ENCODE measurements at places on chromosomes 4 and X.

- no peak for DNase-seq
Measured at GRCh38 chr4:70336043-70336442, 1.3 kb downstream of the CABS1 start.

GRCh38 chr4:185307136-185307950, 88.4 kb downstream of the LRP2BP start:
- no peak for DNase-seq

DNA sequence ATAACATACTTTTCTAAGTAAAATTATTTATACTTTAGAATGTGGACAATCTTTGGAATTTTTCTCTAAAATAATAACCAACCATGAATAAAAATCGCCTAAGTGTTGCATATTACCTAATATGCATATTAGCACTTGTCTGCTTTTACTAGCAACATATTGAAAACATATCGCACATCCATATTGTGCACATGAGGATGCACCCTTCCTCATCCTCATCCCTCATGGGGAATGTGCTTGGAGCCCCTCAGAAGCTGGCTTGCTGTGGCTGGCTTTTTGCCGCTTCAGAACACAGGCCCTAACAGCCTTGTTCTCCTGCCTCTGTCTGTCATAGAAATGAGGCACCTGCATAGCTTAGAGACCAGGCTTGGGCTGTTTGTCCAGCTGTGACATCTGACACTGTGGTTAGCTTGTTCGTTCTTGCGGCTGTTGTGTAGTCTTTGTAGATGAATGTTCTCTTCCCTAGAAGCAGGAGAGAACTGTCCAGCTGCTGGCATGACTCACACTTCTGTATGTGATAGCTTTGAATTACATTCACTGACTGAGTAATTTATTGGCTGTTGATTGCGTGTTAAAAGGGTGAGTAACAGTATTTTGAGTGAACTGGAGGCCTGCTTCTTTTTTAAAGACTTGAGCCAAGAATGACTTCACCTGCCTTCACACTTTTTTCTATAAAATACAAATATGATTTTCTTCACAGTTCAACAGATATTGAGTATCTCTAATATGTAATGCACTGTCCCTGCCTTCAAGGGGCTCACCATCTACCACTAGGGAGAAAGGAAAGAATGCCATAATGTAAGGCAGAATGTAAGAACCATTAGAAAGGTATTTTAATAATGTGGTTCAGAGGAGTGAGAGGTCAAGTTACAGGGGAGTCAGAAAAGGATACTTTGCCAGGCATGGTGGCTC, 81.9 kb downstream of the HMGB2 start:
- peak; percentile 82 for DNase-seq

GRCh38 chrX:17689971-17690409, 47.3 kb upstream of the SCML1 start:
- peak; percentile 33 for DNase-seq

DNA sequence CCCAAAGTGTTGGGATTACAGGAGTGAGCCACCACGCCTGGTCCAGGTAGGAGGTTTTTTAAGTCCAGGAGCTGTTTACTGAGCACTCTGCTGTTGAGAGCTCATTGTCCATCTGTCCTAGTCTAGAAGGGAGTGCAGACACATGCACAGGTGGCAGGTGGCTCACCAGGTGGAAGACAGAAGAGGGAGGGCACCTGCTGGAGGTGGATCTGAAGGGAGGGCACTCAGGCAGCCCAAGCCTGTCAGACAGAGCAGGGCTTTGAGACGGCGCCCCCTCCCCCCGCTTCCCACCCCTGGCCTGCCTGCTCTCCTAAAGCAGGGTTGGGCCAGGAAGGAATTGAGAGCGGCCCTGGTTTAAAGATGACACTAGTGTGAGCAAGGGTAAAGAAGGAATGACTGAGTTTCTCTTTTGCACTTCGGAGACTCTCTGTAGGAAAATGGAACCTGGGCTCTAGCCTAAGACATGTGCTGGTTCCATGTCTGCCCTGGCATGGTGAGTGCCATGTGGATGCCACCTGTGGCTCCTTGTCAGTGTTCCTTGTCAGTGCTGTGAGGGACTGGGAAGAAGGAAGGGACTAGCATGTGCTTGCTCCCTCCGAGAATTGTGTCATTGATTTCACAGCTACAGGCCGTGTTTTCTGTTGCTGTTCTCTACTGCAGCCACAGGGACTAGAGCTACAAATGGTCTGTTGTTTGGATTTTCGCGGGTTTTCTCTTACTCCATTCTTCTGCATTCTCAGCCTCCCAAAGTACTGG, 108.6 kb downstream of the TNIP2 start:
- peak; percentile 77 for DNase-seq

DNA sequence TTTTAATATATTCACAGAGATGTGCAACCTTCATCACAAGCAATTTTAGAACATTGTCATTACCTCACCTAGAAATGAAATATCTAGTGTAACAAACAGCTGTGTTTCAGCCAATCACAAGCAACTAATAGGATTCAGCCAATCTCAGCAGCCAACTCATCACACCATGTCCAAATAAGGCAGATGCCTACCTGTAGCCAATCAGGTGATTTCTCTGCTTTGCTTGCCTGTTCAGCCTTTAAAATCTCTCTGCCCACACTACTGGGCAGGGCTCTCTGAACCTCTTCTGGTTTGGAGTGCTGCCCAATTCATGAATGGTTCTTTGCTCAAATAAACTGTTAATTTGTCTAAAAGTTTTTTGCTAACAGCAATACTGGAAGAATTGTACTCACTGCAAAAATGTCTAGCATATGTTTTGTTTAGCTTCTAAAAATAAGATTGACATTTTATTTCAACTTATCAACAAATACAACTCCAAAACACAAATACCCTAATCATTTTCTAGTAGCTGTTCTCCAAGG, 52.4 kb upstream of the IGFBP7 start:
- DNase-seq: no peak

DNA sequence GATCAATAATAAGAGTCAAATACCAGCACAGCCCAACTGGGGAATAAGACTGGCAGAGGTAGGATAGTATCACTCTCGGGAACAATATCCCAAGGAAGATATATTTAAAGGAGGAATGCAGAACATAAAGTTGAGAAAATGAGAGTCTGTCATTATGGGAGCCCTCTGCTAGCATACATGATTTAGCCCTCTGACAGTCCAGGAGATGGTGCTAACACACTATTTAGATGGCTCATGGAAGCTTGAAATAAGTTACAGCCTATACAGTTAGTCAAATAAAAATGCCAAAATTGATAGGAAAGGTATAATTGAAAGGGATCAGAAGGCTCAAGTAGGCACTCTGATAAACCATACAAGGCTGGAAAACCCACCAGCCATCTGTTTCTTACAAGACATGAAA, 201.0 kb upstream of the NEIL3 start:
- DNase-seq: no peak

DNA sequence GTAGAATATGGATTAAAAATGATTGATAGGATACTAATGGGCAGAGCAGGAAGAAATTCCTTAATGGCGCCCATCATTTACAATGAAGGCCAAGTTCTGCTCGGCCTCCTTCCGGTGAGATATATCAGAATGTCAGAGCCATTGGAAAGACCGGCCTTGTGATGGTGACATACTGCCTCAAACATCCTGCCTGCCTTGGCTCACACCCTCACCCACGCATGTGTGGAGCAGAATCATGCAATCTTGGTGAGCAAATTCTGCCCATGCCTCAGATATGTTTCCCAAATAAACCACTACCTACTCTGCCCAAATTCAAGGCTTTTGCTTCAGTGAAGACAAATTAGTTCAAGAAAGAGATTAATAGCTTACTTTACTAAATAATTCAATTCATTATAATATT, 163.3 kb downstream of the MID1 start:
- no peak for DNase-seq

GRCh38 chr4:142781114-142781513, 65.0 kb downstream of the INPP4B start:
- no peak for DNase-seq

DNA sequence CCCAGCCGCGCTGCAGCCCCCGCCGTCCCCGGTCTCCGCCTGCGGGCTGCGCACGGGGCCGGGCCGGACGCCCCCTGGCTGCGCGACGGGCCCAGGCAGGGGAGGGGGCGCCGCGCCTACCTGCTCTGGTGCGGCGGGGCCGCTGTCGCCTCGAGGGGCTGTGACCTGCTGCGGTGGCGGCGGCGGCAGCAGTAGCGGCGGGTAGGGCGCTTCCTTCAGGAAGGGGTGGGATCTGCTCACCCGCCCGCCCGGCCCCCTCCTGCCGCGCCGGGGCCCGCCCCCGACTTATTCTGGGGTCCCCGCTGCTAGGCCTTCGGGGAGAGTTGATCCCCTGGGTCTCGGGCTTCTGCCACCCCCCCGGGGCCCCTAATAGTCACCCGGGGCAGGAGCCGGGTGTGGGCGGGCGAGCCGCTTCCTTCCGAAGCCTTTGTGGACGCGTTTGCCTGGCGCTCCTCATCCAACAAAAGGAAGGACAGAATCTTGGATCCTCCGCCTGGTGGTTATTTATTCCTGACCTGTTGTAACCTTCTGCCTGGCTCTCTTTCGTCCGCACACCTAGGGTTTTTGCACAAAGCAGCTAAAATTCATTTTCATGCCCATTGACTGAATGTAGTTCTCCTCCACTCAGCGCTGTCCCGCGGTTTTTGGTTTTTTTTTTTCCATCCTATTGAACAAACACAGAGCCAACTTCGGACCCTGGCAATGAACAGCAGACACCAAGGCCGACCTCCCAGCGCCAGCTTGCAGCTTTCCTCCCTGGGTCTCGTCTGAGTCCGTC, at the start of gene TMEM150C:
TSS of gene TMEM150C (minus strand) at position 203 of the 778 bp plus-strand sequence. CDS start 57,331 bp downstream, outside the sequence.
- DNase-seq: peak; percentile 36

DNA sequence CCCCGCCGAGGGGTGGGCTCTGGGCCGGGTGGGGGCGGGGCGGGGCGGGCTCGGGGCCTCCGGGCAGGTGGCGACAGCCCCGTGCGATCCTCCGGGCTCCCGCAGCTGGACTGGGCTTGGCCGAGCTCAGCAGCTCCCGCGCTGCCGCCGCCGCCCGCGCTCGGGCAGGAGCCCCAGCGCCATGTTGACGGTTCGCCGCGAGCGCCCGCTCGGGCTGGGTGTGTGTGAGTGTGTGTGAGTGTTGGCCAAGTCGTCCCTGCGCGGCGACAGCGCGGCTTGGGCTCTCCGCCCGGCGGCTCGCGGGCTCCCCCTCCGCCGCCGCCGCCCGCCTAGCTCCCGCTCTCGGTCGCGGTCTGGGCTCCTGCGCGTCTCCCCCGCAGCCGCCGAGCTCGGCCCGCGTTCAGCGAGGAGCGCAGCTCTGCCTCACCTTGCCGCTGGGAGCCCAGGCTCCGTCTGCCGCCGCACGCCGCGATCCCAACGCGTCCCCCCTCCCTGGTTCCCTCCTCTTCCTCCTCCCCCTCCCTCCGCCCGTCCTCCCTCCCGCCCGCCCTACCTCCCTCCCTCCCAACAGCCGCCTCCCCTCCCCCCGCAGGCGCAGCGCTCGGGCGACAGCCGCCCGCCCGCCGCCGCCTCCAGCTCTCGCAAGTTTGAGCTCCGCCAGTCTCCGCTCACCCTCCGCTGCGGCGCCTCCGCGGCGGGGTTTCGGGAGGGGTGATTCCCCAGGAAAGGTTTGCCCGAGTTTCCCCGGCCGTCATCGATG, at the start of gene BCOR:
TSS of gene BCOR (minus strand) at position 455 of the 760 bp plus-strand sequence. CDS start 20,029 bp downstream, outside the sequence.
- DNase-seq: peak; percentile 72

DNA sequence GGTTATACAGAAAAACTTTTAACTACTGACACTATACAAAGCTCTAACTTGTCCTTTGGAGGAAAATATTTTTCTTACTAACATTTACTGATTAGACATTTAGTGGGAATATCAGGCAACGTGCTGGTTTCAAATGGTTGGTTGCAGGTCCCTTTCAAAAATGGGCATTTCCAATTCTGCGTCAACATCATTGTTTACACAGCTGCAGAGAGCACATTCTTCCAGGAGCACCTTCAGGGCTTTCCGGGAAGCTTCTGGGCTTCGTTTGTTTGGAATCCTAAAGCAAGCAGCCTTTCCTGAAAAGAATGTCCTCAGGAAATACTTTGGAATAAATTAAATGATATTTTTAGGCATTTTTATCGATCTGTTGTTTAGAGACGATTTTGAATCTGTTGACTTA, 289.7 kb downstream of the TRIML1 start:
- DNase-seq: peak; percentile 6

DNA sequence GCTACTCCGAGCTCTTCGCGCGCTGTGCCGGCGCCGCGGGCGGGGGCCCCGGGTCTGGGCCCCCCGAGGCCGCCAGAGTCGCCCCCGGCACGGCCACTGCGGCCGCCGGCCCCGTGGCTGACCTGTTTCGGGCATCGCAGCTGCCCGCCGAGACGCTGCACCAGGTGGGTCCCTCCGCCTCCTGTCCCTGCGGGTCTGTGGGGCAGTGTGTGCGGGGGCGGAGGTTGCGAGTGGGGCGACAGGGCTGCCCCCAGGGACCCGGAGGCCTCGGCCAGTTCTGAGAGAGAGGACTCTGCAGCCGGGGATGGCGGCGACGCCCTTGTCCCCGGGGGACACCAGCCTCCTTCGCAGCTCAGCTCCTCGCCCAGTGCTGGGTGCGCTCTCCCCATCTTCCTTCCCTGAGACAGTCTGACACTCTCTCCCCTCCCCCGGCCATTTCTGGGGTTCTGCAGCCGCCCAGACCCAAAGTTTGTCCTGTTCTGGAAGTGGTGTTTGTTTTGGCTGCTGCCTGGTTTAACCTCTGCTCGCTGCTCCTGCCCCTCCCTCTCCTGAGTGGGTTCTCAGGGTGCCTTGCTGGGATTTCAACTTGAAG, 609 bp downstream of the REPS2 start:
- DNase-seq: no peak

DNA sequence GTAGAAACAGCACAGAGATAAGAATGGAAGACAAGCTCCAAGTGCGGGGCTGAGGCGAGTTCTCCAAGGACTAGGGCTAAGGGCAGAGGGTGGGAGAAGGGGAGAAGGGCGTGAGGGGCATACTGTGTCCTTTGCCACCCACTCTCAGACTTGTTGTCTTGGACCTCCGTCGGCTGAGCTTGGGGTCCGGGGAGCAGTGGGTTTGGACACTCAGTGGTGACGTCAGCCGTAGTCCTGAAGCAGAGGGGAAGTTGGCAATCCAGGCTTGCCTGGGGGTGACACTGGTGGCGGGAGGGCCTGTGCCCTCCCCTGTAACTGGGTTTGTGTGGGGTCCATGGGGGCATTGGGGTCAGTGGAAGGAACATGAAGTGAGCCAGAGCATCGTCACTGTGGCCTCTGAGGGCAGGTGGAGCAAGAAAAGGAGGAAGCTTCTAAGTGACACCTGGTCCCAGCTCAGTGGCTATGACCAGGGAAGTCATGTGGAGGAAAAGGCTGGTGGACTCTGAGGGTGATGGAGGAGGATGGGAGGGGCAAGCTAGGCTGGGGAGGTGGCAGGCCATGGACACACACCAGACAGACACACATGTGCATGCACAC, 17.6 kb downstream of the CD99 start:
- DNase-seq: no peak

- no peak for DNase-seq
Measured at GRCh38 chr4:6657242-6658208, 17.0 kb downstream of the MRFAP1 start.

DNA sequence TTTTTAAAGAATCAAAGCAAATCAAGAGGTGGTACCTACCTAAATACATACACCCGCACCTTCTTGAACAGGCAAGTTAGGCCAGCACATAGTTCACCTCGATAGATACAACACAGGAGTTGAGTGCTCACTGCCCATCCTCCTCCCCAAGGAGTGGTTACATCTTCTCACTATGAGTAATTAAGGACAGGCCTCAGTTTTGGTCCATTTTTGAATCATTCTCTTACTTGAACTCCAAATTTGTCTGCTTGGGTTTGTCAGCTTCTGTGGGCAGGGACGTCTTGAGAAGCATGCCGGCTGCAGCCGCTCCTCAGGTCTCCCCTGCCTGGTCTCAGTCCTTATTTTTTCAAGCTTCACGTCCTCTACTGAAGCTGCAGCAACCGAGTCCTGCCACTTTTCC, 190.6 kb upstream of the RBPJ start:
- no peak for DNase-seq

- no peak for DNase-seq
Measured at GRCh38 chrX:117407449-117408150, 709.0 kb downstream of the KLHL13 start.
